ENCODE measurements at places on chromosomes 5 and 9.

GRCh38 chr5:28355831-28356230 is 1317.4 kb upstream of the CDH9 start:
- no peak for DNase-seq

GRCh38 chr9:127148014-127148413 is 25.6 kb upstream of the ANGPTL2 start:
- DNase-seq, result no peak

- DNase-seq, result peak; percentile 62
Measured at GRCh38 chr5:159894149-159894720, 22.0 kb upstream of the ADRA1B start.

DNA sequence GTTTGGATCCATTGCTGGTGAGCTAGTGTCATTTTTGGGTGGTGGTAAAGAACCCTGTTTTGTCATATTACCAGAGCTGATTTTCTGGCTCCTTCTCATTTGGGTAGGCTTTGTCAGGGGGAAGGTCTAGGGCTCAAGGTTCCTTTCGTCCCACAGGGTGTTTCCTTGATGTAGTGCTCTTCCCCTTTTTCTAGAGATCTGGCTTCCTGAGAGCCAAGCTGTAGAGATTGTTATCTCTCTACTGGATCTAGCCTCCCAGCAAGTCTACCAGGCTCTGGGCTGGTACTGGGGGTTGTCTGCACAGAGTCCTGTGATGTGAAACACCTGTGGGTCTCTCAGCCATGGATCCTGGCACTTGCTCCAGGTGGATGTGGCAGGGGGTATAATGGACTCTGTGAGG is 145.9 kb downstream of the HINT1 start:
- no peak for DNase-seq

GRCh38 chr9:71680189-71680980 is 87.9 kb downstream of the CEMIP2 start:
- no peak for DNase-seq

DNA sequence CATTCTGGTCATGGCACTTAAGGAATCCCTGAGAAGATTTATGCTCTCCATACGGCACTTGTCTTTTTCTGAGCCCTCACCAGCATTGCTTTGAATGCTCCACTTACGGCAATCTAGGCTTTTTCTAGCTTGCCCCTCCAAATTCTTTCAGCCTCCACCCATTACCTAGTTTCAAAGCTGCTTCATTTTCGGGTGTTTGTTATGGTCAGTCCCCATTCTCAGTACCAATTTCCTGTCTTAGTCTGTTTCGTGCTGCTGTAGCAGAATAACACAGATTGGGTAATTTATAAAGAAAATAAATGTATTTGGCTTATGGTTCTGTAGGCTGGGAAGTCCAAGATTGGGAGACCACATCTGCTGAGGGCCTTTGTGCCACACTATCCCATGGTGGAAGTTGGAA is 42.0 kb downstream of the ARHGEF28 start:
- no peak for DNase-seq

- no peak for DNase-seq
Measured at GRCh38 chr5:169164481-169164925, 136.4 kb downstream of the SLIT3 start.

DNA sequence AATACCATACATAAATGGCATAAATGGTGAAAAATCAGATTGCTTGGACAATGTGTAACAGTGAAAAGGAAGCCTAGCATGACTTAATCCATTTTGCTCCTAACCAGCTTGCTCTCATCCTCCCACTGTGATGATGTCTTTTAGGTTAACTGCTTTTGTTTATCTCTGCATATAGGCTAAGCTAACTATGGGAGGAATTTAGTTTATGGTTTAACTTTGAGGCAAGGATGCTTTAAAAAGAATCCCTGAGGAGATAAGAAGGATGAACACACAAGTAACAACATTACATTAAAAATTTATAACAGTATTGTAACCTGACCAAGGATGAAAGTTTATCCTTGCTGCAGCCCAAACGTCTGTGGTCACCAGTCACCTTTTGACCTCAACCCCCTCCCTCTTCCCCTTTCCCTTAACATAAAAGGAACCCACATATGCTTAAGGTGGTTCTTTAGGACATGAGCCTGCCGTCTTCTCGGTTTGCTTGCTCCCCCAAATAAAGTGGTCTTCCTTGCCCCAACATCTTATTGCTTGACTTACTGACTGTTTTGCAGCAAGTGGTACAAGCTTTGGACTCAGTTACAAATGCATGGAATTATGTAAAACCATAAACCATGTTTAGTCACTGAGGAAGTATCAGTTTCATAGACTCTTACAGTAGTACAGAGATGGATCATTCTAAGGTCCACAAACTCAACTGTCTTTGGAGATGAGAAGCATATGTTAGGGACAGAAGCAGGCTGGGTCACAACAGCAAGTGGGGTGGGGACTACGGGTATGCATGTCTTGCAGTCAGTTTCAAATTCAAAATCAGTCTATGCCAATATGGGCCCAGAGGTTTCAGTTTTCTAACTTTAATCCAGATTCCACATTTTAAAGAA is 31.3 kb downstream of the AGXT2 start:
- no peak for DNase-seq

DNA sequence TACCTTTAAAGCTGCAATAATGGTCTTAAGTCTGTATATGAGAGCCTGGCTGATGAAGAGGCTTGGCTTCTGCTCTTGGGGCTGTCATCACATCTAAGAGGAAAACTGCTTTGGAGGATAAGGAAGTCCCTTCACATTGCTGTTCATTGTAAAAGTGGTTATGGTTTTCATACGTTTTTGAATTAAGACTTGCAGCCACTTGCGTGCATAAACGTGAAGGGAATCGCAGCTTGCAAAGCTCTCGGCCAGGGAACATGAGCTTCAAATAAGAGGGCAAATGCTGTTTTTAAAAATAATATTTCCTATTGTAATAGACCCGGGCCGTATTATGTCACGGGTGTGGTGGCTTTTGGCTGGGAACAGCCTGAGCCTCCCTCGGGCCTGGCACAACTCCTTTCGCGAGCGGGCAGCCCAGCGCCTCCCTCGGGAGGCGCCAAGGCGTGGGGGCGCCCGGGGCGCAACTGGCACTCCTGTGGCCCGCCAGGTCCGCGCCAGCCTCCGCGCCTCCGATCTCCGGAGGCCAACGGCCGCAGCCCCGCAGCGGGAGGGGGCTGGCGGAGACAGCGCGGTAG is 538 bp upstream of the ARHGEF28 start:
- no peak for DNase-seq

- DNase-seq, result no peak
Measured at GRCh38 chr5:14557791-14558415, 23.7 kb upstream of the OTULINL start.
